ENCODE measurements at places on chromosomes 2 and 18.
A peak's percentile ranks its signal among the peaks of the same experiment; 100 is the strongest.

DNA sequence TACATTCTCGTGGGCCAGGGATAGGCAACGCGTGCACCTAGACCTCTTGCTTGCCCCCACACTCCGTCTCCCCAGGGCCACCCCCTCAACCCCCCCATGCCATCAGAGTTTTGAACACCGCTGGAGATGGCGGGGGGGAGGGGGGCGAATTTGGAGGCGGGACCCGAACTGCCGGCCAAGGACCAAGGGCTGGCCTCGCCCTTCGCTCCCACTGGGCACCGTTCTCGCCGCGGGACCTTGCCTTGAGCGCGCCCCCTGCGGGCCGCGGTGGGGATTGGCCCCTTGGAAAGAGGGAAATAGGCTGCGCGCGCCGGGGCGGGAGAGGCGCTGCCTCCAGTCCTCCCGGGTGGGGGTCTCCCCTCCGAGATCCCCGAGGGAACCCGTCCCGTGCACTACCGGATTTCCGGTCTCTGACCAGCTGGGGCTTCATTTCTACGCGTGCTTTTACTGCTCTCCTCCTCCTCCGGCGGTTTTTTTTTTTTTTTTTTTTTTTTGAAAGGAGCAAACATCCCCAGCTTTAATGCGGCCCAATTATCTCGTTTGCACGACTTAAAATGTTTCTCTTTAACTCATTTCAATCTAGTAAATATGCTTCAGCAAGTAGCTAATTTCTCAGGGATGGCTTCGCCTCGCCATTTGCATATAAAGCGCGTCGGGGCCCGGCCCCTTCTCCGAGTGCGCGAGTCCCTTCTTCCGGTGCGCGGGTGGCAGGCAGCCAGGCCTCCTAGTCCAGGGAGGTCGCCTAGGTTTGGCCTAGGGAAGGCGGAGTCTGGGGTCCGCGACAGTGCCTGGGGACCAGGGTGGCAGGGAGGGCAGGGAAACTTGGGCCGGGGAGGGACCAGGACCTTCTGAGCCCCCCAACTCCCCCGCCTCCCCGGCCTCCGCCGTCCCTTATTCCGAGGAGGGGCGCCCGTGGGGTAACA is 10.0 kb upstream of the GBX2 start:
- DNase-seq: peak; percentile 87

GRCh38 chr2:239930378-239930777 is 94.8 kb downstream of the NDUFA10 start:
- no peak for DNase-seq

DNA sequence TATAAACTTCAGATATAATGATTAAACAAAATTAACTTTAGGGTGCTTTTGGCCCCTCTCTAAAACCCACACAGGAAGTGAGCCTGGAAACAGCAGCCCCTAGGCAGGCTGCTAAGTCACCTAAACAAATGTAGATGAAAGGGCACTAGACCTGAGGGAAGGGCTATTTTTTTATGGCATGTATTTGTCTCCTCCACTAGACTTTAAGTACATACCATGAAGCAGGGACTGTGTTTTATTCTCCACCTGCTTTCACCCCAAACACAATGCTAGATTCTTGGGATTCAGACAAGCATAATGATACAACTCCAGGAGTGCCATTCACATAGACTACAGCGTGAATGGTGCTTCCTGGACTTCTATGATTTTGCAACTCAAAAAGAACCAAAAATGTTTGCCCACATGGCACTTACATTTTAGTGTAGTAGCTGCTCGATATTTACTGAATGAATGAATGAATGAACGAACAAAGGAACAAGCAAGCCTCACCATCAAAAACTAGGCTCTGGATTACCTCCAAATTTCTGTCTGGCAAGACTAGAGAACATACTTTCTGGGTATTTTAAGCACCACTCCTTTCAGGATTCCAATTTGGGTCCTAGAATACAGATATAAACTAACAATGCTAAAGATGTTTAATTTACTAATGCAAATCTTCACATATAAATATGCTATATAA is 10.1 kb downstream of the ATAD2B start:
- DNase-seq: peak; percentile 73

DNA sequence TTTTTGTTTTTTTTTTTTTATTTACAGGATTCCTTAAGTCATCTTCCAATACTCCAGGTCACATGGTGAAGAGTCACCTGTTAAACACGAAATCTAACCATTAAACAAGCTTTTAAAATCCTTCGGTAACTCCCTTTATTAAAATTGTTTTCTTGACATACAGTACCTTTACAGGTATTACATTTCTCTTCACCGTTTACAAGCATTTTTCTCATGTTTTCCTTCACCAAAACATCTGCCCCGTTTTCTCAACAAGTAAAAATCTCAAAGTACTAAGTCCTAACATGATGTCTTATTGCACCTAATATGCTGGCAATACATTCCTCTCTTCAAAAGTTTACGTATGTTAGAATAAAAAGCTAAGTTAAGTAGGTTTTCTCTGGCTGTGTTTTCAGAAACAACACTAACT is 1.1 kb downstream of the PUM2 start:
- no peak for DNase-seq

DNA sequence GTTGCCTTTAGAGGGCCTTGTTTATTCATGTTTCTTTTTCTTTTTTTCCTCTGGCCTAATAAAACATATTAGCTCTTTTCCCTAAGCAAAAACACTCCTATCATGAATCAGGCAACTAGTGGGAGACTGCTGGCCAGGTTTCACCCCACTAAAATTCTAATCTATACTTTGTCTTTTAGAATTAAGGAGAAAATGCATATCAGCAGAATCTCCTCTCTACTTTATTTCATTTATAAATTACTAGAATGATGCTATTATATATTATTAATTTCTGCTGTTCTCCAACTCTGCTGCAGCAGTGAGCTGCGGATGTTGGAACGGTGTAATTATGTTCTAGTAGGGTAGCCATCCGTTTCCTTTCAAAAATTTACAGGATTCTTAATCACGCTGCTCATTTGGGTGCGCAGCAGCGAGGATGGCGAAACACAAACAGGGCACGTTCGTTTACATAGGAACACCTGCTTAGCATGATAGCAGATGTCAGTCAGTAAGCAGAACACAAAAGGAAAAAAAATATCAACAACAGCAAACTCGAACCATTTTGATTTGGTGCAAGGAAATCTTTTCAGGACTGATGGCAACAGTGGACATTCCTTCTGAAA is 30.5 kb downstream of the ZEB2 start:
- DNase-seq: peak; percentile 57

DNA sequence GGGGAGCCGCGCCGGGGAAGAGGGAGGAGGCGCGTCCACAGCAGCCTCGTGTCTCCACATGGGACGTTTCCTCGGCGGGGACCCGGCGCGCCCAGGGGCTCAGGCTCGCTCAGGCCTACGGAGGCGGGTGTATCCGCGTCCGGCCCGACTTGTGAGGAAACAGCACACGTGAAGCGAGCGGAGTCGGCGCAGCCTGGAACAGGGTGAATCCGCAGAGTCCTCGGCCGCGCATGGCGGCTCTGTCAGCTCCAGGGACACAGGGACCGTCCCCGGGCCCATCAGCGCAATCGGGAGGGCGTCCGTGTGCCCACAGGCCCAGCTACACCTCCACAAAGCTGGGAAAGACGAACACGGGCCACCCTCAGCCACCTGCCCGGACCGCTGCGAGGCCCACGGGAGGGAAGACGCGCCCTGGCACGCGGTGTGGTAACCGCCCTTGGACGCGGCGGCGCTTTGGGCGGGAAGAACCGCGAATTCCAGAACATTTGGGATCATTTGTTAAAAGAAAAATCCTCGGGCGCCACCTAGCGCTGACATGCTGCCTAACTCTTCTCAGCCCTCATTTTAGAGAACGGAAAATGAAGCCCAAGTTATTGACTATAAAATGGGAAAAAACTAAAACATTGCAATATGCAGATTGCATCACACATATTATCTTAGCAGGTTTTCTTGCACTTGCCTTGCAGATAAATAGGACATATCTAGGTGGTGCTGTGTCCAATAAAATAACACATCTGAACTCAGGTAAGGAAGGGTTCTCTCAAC is 40.4 kb downstream of the TMEM18 start:
- DNase-seq: peak; percentile 48
